ENCODE measurements at places on chromosomes 13 and 19.
A peak's percentile ranks its signal among the peaks of the same experiment; 100 is the strongest.

GRCh38 chr19:30228113-30228834 lies 143.9 kb upstream of the ZNF536 start:
- DNase-seq = no peak

GRCh38 chr19:10603084-10603872 lies 16.2 kb upstream of the AP1M2 start:
- peak; percentile 71 for DNase-seq

DNA sequence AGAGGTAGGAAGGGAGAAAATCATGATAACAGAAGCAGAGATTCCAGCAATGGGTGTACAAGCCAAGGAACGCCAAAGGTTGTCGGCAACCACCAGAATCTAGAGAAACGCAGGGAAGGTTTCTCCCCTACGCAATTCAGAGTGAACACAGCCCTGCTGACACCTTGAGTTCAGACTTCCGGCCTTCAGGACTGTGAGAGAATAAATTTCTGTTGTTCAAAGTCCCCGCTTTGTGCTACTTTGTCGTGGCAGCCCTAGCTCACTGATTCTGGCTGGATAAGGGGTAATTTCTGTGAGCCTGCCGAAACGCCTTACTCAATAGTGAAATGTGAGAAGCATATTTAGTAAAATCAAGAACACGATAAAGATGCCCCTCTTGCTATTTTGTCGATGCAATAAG lies 5.3 kb upstream of the CLEC4G start:
- no peak for DNase-seq

GRCh38 chr19:7680606-7681339 lies at the start of gene TRAPPC5:
TRAPPC5 (plus strand) TSS chr19:7680833; CDS start chr19:7682254, 1,421 bp downstream.
- DNase-seq = peak; percentile 86

DNA sequence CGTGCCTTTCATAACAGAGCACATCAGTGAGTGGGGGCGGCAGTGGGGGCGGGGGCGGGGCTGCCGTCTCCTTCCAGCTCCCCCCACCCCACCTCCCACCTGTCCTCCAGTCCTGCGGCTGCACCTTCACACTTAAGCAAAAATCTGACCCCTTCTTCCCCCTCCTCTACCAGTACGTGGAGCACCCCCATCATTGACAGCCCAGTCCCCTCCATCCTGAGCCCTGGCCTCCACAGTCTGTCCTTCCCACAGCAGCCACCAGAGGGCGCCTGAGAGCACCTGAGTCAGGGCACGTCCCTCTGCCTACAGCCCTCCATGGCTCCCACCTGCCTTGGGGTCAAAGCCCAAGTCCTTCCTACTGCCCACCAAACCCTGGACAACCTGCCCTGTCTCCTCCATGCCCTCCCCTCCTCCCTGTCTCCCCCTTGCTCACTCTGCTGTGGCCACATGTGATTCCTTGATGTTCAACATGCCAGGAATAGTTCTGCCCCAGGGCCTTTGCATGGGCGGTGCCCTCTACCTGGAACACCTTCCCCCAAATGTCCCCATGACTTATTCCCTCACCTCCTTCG lies 4.0 kb downstream of the EBI3 start:
- DNase-seq = peak; percentile 26

Measured in activated T-helper 1 cell treated with Interleukin-2 at 50 U/mL for 16 hours (primary cell).